Central memory CD8-positive, alpha-beta T cell (primary cell): ENCODE measurements at places on chromosomes 3 and 15.

DNA sequence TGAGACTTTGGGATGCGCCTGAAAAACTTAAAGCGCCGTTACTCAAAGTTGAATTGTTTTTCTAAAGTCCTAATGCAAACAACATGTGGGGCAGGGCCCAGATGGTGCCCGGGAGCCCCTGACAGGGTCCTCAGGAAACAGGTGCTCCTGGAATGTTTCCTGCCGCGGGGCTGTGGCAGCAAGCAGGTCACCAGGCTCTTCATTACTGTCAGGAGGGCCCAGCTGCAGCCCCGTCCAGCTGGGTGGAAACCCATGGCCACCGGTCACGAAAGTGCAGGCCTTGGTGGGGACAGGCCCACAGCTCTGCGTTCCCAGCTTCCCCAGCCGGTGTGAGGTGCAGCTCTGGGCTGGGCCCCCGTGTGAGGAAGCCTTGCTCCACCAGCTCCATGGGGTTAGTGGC, 63.9 kb upstream of the GATA2 start:
- no peak overlapping the region for H3K27ac ChIP-seq
- no peak overlapping the region for H3K4me3 ChIP-seq
- peaks cover 68% of the 10 kb centered on the region for H3K27me3 ChIP-seq
- DNase-seq = no peak

- H3K4me3 ChIP-seq = peak within 1 kb of the TSS; percentile 92
- H3K27me3 ChIP-seq = no peaks in the 10 kb centered on the region
- H3K4me1 ChIP-seq = peaks cover 77% of the 10 kb centered on the region
- peak; percentile 36 for DNase-seq
These were observed at the start of gene NRROS for GRCh38 chr3:196639483-196640296. TSS of gene NRROS (plus strand) at chr3:196639694. CDS start at chr3:196654540, 14,846 bp downstream.

DNA sequence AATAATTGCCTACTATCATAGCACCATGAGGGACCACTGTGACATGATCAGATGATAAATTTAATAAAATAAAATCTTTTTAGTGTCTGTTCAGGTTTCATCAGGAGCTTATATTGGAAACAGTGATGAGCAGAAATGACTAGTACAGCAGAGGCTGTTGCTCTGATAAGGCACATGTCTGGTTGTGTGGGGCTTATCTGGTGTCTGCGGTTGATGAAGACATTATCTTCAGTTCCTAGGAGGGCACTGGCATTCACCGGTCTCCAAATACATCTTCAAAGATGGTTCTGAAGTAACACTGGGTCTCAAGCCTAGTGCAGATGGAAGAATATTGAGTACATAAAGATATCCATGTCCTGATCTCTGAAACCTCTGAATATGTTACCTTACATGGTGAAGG, 125.3 kb downstream of the SUCNR1 start:
- H3K4me3 ChIP-seq = no peak overlapping the region
- no peaks in the 10 kb centered on the region for H3K4me1 ChIP-seq
- H3K27me3 ChIP-seq = no peaks in the 10 kb centered on the region
- no peak overlapping the region for H3K27ac ChIP-seq

- H3K36me3 ChIP-seq = no peaks in the 10 kb centered on the region
- H3K27me3 ChIP-seq = no peaks in the 10 kb centered on the region
- H3K4me3 ChIP-seq = no peak overlapping the region
- no peak for DNase-seq
- H3K27ac ChIP-seq = no peak overlapping the region
These were observed 128.1 kb upstream of the CCDC54 start for GRCh38 chr3:107249132-107249531.

DNA sequence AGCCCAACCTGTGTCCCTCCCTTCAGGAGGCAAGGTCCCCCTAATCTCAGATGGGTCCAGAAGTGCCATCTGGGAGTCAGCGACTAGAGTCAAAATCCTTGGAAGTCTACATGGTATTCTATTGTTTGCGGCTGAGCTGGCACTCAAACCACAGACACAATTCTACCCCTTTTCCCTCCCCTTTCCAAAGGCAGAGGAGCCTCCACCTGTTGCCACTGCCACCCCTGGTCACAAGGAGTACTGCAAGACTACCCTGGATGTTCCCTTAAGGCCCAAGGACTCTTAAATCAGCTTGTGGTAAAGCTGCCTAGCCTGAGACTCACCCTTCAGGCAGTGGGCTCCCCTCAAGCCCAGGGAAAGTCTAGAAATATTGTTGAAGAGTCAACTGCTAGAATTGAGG, 4.3 kb upstream of the OR5H6 start:
- no peaks in the 10 kb centered on the region for H3K27me3 ChIP-seq
- no peak for DNase-seq
- H3K4me1 ChIP-seq = no peaks in the 10 kb centered on the region
- peak overlapping the region; percentile 38 for H3K27ac ChIP-seq
- no peak overlapping the region for H3K4me3 ChIP-seq
